ENCODE measurements at places on chromosomes 4 and X.

DNA sequence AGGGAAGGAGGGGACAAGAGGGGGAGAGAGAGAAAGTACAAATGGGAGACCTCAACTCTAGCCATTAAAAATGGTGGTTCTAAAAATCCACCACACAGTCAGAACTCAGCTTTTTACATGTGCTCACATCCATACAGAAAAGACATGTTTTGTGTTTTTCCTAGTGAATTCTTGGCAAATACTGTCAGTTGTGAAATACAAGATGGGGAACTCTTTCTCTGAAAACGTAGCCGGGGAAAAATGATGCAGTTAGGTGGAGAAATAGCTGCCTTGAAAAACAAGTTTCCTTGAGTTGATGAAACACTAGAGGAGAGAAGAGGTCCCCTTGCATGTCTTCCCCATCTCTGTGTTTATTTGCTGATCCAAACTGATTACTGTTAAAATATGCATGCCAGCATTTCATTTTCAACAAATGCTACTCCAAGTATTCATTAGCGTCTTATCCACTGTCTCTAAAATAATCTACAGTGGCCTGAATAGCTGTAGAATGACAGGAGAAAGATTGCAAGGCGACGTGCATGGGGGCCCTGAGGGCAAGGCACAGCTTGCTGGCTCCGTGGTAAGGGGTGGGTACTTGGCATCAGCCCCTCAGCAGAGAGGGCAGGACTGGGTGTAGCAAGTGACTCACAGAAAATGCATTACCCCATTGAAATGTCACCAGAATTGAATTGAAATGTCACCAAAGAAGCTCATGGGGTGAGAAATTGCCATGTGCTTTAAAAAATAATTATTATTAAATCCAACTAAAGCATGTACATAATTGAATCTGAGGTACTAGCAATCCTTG lies 48.1 kb upstream of the TBL1X start:
- DNase-seq: no peak

DNA sequence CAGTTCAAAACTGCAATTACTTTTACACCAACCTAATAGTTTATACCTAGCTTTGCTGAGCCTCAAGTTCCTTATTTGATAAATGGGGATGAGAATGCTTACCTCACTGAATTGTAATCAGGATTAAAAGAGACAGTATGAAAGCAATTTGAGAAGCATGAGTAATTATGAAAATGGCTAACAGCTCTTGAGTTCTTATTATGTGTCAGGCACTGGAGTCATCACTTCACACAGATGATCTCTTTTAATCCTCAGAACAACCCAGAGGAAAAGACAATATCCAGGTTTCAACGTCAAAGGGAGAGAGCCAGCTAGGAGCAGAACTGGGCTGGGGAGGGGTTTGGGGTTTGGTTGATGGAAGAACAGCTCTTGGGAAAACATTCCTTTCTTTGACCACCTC lies 221.0 kb upstream of the NWD2 start:
- no peak for DNase-seq

GRCh38 chr4:47718696-47719095 lies 119.2 kb downstream of the CORIN start:
- DNase-seq: no peak

- no peak for DNase-seq
Measured at GRCh38 chr4:69078852-69079251, 17.4 kb upstream of the UGT2B7 start.

GRCh38 chrX:48559636-48560035 lies 14.6 kb upstream of the RBM3 start:
- DNase-seq: no peak

DNA sequence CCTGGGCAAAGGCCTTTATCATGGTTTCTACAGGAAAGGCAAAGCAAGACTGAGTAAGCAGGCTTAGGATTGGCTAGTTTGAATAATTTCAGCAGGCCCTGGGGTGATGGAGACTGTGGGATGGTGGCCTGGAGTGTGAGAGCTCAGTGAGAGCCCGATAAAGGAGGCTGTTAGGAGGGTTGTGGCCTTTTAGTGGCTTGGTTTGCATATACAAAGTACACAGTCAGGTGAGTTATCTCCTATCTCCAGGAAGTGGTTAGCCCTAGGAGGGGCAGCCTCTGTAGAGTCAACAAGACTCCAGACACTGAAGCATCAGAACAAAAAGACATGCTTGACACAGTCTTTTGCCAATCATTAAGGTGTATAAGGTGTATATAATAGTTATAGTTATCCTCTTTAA lies 157.2 kb downstream of the CFAP299 start:
- DNase-seq: peak; percentile 29

- no peak for DNase-seq
Measured at GRCh38 chr4:142378179-142378578, 467.9 kb downstream of the INPP4B start.

DNA sequence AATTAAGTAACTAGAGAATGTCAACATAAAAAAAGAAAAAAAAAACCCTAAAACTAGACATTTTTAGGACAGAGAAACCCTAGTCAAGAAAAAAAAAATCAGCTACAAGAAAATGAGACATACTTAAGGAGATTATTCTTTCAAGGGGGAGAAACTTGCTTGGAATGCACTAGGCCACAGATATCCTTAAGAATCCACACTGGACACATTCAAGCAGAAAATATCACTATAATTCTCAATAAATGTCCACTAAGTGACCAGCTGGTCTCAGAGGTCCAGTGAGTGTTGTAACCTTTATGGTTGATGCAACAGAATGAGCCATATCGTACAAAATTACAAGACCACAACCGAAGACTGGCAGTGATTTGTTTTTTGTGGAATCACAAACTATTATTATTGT lies 15.6 kb upstream of the IBSP start:
- no peak for DNase-seq

- no peak for DNase-seq
Measured at GRCh38 chr4:83561381-83561780, 25.5 kb downstream of the GPAT3 start.

DNA sequence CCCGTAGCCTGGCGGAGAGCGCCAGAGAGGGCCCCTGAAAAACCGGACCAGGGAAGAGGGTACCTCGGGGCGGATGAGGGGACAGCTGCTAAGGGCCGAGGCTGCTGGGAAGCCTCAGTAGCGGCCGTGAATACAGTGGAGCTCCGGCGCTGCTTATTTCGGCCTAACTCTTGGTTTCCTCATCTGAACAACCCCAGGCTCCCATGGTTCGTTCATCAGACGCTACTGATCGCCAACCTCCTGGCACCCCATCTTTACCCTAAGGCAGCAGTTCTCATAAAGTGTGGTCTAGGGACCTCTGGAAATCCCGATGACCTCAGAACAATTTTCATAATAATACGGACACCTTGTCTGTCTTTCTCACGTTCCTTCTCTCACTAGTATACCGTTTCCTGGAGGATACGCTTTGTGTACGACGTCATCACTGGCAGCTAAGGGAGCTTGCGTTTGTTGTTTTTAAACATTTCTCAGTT lies 645 bp upstream of the RAB28 start:
- DNase-seq: no peak

DNA sequence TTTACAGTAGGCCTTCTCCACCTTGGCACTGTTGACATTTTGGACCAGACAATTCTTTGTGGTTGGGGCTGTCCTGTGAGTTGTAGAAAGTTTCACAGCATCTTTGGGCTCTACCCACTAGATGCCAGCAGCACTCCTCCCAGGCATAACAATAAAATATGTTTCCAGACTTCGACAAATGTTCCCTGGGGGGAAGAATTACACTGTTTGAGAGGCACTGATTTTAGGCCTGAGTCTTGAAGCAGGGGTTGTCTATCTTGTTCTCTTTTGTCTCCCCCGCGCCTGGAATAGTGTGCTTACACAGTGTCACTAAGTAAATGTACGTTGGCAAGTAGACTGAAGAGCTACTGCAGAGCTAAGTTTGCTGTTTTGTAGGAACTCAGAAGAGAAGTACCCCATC lies 254.4 kb upstream of the BOD1L1 start:
- no peak for DNase-seq

DNA sequence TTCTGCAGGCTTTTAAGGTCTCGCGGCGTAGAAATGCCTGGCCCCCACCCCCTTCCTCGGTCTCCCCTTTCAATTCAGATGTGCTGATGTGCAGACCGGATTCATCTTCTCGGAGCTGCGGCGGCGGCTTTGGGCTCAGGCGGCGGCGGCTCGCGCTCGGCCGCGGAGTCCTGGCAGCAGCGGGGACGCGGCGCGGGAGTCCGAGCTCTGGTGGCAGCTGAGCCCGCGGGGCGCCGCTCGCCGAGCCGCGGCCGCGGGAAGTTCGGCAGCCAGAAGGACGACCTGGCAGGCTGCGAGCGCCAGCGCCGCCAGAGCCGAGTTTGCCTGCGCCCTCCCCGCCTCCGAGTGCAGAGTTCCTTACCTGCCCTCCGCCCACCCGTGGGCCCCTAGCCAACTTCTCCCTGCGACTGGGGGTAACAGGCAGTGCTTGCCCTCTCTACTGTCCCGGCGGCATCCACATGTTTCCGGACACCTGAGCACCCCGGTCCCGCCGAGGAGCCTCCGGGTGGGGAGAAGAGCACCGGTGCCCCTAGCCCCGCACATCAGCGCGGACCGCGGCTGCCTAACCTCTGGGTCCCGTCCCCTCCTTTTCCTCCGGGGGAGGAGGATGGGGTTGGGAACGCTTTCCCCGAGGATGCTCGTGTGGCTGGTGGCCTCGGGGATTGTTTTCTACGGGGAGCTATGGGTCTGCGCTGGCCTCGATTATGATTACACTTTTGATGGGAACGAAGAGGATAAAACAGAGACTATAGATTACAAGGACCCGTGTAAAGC lies 448 bp downstream of the TLL1 start:
- no peak for DNase-seq

GRCh38 chr4:135684001-135684400 lies 1482.4 kb upstream of the PABPC4L start:
- DNase-seq: no peak

Measured in activated T-cell treated with anti-CD3 and anti-CD28 coated beads, Interleukin-2, amount 50 U/mL, for 48 hours (primary cell).